ENCODE measurements at places on chromosomes 2 and 18.

GRCh38 chr2:242004902-242005230, 135.3 kb downstream of the RTP5 start:
- no peak for DNase-seq

GRCh38 chr2:10043256-10043905, at the start of gene KLF11:
Gene KLF11, plus strand, starts transcription at chr2:10043550. Its CDS starts 167 bp downstream, at chr2:10043717.
- DNase-seq, result peak; percentile 77

DNA sequence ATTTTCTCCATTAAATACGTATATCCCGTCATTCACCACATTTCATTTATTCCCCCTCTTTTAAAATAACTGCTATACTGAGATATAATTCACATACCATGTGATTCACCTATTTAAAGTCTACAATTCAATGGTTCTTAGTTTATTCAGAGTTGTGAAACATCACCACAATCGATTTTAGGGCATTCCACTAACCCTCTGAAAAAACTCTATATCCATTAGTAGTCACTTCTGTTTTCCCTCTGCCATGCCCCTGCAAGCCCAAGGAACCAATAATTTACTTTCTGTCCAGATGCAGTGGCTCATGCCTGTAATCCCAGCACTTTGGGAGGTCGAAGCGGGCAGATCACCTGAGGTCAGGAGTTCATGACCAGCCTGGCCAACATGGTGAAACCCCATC, 95.5 kb upstream of the FZD5 start:
- no peak for DNase-seq

DNA sequence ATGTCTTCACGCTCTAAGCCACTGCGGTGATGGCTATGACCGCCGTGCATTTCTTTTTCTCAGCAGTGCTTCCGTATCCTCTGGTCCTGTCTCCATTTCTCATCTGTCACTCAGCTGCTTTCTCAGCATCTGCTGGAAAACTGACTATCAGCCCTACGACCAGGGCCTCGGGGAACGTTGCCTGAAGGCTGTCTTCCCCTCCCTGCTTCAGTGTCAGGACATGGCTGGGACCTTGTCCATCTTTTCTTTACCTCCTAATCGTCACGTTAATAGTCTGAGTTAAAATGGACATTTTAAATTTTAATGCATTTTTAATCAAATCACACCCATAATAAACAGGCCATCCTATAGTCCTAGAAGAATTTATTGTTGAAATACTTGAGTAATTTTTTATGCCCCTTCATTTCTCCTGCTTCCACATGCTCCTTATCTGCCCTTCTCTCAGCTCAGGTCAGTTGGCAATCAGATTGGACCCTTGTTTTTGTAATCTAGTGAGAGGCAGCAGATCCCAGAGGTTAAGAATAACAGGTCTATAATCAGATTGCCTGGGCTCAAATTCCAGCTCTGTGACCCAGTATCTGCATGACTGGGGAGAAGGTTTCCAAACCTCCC, 250.2 kb upstream of the SIX3 start:
- DNase-seq, result no peak

- DNase-seq, result no peak
These were observed at the start of gene LHCGR for GRCh38 chr2:48755473-48755872. Gene LHCGR, minus strand, starts transcription at chr2:48755724. Its CDS starts 53 bp downstream, at chr2:48755671.

DNA sequence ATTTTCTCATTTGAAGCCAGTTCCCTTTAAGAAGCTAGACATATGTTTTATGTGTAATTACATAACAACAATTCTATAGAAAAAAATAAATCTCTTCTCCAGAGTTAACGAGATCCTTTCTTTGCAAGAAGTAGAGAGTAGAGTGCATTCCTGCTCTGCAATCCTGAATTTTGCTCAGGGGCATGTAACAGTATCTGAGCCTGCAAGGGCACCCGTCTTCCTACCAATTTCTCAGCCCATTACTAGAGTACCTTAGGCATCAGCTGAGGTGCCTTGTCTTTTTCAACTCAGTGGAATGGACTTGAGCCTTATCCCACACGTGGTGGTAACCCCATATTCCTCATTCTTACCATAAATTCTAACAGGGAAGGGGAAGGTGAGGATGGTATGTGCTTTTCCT, 205.9 kb downstream of the IKZF2 start:
- DNase-seq, result no peak
